Upper lobe of left lung (tissue), 6 donors: ENCODE measurements at places on chromosomes 7 and 10. TPM values are rescaled to one million over a fixed set of nuclear protein-coding genes. Genes with fewer than 3 reads are reported as not detected.

DNA sequence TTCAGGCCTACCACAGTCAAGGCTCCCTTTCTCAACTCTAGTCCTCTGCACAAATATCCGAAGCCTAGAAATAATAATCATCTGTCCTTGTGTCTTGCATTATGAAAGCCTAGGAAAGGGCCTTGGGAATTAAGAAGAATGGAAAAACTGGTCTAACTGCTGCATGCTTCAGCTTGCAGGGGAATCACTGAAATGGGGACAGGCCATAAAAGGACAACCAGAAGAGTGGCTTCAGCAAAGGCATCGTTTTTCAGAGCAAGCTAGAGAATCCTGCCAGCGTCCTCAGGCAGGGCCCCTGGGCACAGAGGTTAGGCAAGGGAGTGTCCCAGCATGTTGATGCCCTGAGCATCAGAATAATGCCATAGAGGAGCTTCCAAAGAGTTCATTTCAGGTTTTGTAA lies 13.2 kb downstream of the ERVW-1 start:
- no peak for DNase-seq
- peaks cover 4% of the 10 kb centered on the region for H3K36me3 ChIP-seq
- H3K27me3 ChIP-seq = no peaks in the 10 kb centered on the region
- no peak overlapping the region for H3K4me3 ChIP-seq
- no peak overlapping the region for H3K27ac ChIP-seq

DNA sequence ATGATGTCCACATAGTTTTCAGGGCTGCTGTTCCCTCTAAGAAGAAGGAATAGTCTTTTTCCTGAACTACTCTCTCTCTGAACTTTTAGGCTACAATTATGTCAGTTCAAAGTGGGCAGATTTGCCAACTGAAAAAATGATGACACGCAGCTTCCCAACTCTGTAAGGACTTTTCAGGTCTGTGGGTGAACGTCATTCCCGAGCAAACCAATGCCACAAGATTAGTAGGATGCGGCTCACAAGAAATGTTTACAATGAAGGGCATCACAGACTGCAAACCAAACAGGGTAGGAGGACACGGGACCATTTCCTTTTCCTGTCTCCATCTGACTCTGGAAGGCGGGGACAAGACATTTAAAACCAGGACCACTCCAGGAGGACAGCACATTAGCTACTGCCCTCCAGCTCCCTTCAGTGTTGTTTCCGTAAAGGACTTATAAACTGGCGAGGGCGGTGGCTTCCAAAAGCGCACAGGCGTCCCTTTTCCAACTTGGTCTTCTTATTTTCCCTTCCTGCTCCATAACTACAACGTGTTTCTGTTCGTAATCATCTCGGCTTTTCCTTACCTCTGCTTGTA lies 539 bp upstream of the MKLN1 start:
- H3K36me3 ChIP-seq = no peaks in the 10 kb centered on the region
- H3K27ac ChIP-seq = peak overlapping the region; percentile 100
- peak overlapping the region; percentile 78 for H3K4me3 ChIP-seq
- no peak for DNase-seq
- H3K27me3 ChIP-seq = no peaks in the 10 kb centered on the region

GRCh38 chr7:25775570-25775969 lies 376.4 kb upstream of the NFE2L3 start:
- no peak overlapping the region for H3K4me3 ChIP-seq
- H3K27ac ChIP-seq = no peak overlapping the region
- no peak for DNase-seq
- no peaks in the 10 kb centered on the region for H3K27me3 ChIP-seq
- no peaks in the 10 kb centered on the region for H3K36me3 ChIP-seq
- no peaks in the 10 kb centered on the region for H3K4me1 ChIP-seq

- no peaks in the 10 kb centered on the region for H3K36me3 ChIP-seq
- DNase-seq = no peak
- no peaks in the 10 kb centered on the region for H3K27me3 ChIP-seq
- H3K27ac ChIP-seq = no peak overlapping the region
- H3K4me1 ChIP-seq = peaks cover 23% of the 10 kb centered on the region
- no peak overlapping the region for H3K4me3 ChIP-seq
These were observed 4.6 kb upstream of the BLVRA start for GRCh38 chr7:43753843-43754242.

GRCh38 chr10:50426485-50426884 lies 175.2 kb upstream of the ASAH2 start:
- peaks cover 22% of the 10 kb centered on the region for H3K4me1 ChIP-seq
- H3K36me3 ChIP-seq = no peaks in the 10 kb centered on the region
- DNase-seq = no peak
- no peak overlapping the region for H3K4me3 ChIP-seq
- H3K27me3 ChIP-seq = no peaks in the 10 kb centered on the region

- no peak overlapping the region for H3K27ac ChIP-seq
- no peaks in the 10 kb centered on the region for H3K27me3 ChIP-seq
- DNase-seq = no peak
- no peaks in the 10 kb centered on the region for H3K36me3 ChIP-seq
These were observed 50.9 kb downstream of the ANK3 start for GRCh38 chr10:60338786-60339185.

DNA sequence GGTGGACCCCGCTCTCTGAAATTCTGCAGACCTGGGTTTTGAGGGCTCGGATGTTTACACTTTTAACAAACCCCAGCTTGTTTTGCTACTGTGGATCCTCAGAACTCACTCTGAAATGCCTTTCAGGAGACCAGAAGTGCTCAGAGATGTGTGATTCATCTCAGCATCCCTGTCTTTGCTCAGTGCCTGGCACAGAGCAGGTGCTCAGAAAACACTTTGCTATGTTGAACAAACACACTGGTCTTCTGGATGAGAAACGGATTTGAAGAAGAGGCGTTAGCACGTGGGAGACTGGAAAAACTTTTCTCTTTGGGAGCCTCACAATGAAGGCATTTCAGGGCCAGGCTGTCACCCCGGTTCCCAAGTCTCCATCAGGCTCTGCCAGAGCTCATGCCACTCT lies 53.3 kb downstream of the SH3PXD2A start:
- no peaks in the 10 kb centered on the region for H3K27me3 ChIP-seq
- H3K27ac ChIP-seq = no peak overlapping the region
- no peak for DNase-seq
- H3K36me3 ChIP-seq = no peaks in the 10 kb centered on the region
- no peaks in the 10 kb centered on the region for H3K4me1 ChIP-seq

- no peak overlapping the region for H3K27ac ChIP-seq
- no peaks in the 10 kb centered on the region for H3K4me1 ChIP-seq
- H3K27me3 ChIP-seq = no peaks in the 10 kb centered on the region
- no peaks in the 10 kb centered on the region for H3K36me3 ChIP-seq
- DNase-seq = no peak
These were observed 47.4 kb downstream of the GPR37 start for GRCh38 chr7:124718032-124718766.

- H3K27ac ChIP-seq = no peak overlapping the region
- peaks cover 11% of the 10 kb centered on the region for H3K4me1 ChIP-seq
- H3K36me3 ChIP-seq = no peaks in the 10 kb centered on the region
- peak; percentile 15 for DNase-seq
- H3K4me3 ChIP-seq = no peak overlapping the region
These were observed 1.7 kb upstream of the STK32C start for GRCh38 chr10:132309471-132309865.

DNA sequence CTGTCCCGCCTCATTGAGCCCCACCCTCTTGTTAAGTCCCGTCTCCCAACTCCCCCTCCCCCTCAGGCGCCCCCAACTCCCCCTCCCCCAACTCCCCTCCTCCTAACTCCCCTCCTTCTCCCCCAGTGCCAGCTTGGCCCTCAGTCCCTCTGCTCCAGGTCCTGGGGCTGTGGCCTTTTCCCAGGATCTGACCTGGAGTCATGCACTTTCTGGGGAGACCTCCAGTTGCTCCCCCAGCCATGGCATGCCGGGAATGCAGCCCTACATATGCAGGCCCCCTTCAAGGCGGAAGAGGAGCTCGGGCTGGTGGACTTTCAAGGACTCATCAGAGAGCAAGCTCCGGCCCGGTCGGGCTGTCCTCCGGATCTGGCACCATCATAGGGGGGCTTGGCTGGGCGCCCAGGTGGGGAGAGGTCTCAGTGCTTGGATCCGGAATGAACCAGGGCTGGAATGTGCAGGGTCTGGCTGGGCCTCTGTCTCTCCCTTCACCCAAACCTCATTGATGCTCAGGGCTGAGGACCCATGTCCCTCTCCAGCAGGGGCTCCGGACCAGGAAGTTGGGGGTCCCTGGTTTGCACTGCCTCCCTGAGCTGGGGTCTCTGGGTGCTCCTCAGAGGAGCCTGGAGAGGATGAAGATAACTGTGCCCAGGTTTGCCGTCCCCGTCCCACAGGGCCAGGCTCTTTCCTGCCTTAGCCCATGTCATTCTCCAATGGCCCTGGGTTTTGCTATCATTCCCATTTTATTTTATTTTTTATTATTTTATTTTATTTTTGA lies 41.1 kb downstream of the TMEM270 start:
- no peak overlapping the region for H3K4me3 ChIP-seq
- no peaks in the 10 kb centered on the region for H3K4me1 ChIP-seq
- peak; percentile 54 for DNase-seq
- H3K27me3 ChIP-seq = no peaks in the 10 kb centered on the region
- no peak overlapping the region for H3K27ac ChIP-seq

DNA sequence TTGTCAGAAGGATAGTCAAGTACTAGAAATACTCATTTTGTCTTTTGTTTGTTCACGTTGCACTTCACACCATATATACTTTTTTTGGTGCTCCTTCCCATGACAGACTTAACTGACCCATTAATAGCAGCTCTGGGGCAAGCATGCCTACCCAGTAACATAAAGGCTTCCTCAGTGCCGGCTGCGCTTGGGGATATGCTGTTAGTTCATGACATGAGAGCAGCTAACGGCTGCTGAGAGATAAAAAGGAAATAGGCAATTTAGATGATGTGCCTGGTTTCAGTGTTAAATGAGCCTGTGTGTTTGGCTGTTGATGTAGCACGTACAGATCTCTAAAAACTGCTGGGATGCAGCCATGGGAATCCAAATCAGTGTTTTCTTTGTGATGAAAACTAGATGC lies 86.4 kb downstream of the TAX1BP1 start:
- no peaks in the 10 kb centered on the region for H3K4me1 ChIP-seq
- H3K27me3 ChIP-seq = no peaks in the 10 kb centered on the region
- H3K27ac ChIP-seq = no peak overlapping the region
- no peak overlapping the region for H3K4me3 ChIP-seq
- no peak for DNase-seq
- peaks cover 8% of the 10 kb centered on the region for H3K36me3 ChIP-seq

DNA sequence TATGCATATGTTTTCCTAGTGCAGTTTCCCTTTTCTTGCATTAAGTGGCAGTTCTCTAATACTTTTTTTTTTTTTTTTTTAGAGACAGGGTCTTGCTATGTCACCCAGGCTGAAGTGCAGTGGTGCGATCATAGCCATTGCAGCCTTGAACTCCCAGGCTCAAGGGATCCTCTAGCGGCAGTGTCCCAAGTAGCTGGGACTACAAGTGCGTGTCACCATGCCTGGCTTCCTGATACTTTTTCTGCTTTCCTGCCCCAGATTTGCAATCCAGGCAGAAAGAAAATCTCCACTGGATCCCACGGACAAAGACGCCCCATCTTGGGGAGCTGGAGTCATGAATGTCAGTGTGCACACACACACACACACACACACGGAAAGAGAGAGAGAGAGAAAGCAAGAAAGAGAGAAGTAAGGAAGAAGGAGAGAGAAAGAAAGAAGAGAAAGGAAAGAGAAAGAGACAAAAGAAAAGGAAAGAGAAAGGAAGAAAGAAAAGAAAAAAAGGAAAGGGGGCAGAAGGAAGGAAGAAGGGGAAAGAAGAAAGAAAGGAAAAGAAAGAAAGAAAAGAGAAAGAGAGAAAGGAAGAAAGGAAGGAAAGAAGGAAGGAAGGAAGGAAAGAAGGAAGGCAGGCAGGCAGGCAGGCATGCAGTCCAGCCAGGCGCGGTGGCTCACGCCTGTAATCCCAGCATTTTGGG lies 37.5 kb upstream of the OCM2 start:
- no peak overlapping the region for H3K4me3 ChIP-seq
- DNase-seq = peak; percentile 30
- H3K4me1 ChIP-seq = no peaks in the 10 kb centered on the region
- no peak overlapping the region for H3K27ac ChIP-seq

GRCh38 chr7:22373911-22374310 lies 17.0 kb upstream of the RAPGEF5 start:
- H3K4me1 ChIP-seq = no peaks in the 10 kb centered on the region
- no peaks in the 10 kb centered on the region for H3K36me3 ChIP-seq
- no peak for DNase-seq
- peak overlapping the region; percentile 46 for H3K27ac ChIP-seq
- H3K27me3 ChIP-seq = no peaks in the 10 kb centered on the region

- no peak overlapping the region for H3K4me3 ChIP-seq
- peak overlapping the region; percentile 70 for H3K27ac ChIP-seq
These were observed 130.2 kb downstream of the KCNMA1 start for GRCh38 chr10:77507291-77507880.

FAM237B gene
- total RNA-seq = not detected

BTBD16 gene
- total RNA-seq = not detected

ZNF804B gene
- not detected for total RNA-seq

CLIP2 gene
- total RNA-seq = 12.1 TPM

TUBGCP2 gene
- 106 TPM for total RNA-seq
